ENCODE measurements at places on chromosomes 2 and 18.

GRCh38 chr2:43887176-43887575 lies 48.4 kb downstream of the ABCG8 start:
- DNase-seq: no peak

GRCh38 chr2:11352781-11353537 lies 8.5 kb upstream of the ROCK2 start:
- DNase-seq: no peak

GRCh38 chr2:158717366-158718195 lies 77.5 kb upstream of the DAPL1 start:
- no peak for DNase-seq

- DNase-seq: no peak
Measured at GRCh38 chr2:167420211-167420610, 531.9 kb downstream of the XIRP2 start.

DNA sequence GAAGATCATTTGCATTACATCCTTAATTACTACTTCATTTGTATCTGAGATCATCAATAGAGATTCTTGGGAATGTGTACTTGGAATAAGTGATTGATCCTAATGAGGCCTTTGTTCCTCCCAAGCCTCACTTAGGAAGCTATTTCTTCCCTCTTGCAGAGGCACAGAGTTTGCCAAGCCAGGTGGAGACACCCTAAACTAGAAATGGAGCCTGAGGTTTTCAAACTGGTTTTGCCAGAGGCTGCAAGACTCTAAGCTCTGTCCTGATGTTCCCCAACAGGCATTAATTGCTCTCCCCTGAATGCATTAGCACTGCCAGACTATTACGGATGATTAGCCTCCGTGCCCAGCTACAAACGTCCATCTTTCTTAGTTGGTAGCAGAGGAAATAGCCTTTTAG lies 125.2 kb upstream of the LGALSL start:
- no peak for DNase-seq

DNA sequence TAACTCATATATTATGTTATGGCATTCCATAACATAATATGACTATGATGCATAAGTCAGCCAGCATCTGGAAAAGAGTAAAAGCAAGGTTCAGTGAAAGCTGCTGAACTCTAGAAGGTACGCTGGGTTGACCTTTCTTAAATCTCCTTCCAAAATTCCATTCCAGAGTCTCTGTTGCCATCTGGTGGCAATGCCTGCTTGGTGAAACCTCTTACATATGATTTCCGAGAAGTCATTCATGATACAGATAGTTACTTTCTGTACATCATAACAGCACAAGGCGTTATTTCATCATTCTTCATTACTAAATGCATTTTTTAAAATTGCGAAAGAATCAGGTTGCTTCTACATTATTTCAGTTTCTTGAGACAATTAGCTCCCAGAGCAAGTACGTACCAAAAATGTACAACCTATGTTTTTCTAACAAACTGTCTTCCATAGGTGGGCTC lies 7.0 kb upstream of the EPG5 start:
- DNase-seq: peak; percentile 74

DNA sequence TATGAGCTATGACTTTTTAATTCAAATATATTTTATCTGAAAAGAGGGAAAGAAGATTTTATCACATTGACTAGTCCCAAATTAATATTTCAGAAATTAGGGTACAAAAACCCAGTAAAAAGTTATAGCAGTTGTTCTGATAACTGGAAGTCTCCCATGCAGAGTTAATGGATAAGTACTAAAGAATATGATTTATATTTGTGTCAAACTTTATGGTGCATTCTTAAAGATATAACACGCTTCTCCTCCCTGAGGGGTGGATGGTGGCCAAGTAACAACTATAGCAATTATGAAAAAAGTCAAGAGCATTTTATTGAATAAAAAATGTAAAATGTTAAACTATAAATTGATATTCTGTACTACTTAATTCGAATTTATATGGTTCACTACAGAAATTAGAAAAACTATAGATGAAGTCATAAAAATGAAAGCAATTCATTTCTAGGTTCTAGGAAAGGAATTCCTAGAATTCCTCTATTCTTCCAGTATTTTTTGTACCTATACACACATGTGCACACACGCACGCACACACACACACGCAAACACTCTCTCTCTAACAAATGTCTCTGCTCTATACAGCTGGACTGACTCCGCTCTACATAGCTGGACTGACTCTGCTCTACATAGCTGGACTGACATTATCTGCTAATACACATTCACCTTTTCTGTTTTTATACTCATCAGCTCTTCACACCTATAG lies 111.3 kb downstream of the PRELID3A start:
- DNase-seq: no peak

GRCh38 chr2:129658430-129658829 lies 321.0 kb upstream of the RAB6C start:
- DNase-seq: no peak

- DNase-seq: no peak
Measured at GRCh38 chr2:231388725-231389346, 6.7 kb upstream of the B3GNT7 start.

Measured in stimulated activated CD4-positive, alpha-beta T cell treated with anti-CD3 and anti-CD28 coated beads, Interleukin-4, amount 100 ng/mL, for 24 hours (primary cell).